ENCODE measurements at places on chromosomes 6 and 20. TPM values are rescaled to one million over a fixed set of nuclear protein-coding genes. Genes with fewer than 3 reads are reported as not detected.

DNA sequence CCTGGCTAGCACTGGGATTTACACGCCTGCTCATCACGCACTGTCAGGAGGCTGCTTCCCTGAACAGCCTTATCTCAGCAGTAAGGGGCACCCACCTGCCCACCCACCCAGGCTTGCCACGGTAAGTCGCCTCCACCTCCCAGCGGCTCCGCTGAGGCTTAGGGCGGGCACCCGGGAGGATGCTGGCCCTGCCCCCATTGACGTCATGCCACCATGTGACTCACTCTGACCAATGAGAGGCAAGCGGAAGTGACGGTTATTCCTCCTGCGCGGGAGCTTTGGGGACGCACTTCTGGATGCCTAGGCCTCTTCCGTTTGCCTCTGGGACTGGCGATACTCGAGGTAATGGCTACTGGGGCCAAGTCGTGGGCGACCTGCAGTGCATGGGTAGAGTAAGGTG is 256.8 kb downstream of the QKI start:
- no peaks in the 10 kb centered on the region for H3K36me3 ChIP-seq
- H3K27ac ChIP-seq = no peak overlapping the region
- H3K27me3 ChIP-seq = peaks cover 2% of the 10 kb centered on the region
- H3K4me1 ChIP-seq = no peaks in the 10 kb centered on the region

DNA sequence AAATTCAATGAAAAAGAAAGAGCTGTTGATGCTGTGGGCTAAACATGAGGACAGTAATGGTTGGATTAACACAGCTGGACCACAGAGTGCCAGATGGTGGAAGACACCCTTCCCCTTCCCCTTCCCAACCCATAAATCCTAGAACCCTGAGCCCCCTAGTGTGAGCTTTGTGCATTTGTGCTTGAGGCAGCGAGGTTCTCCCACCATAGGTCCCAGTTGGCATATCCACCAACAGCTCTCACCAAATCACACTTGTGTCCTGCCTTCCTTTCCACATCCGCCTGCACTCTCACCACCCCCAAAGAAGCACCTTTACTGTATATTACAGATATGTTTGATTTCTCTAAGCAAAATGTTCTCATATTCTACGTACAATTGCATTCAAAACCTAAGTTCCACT is 32.8 kb upstream of the HBS1L start:
- DNase-seq = no peak
- H3K27ac ChIP-seq = no peak overlapping the region
- H3K27me3 ChIP-seq = peaks cover 5% of the 10 kb centered on the region

DNA sequence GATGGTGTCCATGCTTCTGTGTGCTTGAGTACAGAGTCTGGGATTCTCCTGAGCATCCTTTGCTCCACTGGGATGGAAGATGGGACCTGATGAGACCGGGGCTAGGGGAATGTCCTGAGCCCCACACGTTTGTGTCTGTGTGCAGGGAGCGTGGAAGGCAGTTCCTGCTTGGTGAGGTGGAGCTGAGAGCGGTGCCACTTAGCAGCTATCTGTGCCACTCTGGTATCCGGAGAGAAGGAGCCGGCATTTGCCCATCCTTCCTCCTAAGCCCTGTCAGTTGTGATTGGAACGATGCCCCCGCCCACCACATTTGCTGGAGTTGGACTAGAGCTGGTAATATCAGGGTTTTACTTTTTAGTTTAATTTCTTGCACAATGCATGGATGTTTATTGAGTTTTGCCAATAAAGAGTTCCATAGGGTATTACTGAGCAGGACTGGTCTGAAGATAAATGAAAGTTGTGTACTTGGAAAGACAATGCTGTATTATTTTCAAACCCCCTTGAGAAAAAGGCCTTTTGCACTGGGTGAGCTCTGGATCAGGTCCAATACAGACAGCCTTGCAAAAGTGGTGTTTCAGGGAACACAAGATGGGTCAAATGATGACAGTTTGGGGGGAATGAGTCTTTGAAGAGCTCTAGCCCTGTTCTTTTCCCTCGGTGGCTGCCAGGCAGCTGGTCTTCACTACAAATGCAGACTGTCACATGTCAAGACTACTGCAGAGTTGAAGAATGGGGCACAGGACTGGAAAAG is 130.8 kb downstream of the SYCP2 start:
- DNase-seq = no peak
- no peak overlapping the region for H3K4me3 ChIP-seq
- no peak overlapping the region for H3K27ac ChIP-seq
- H3K36me3 ChIP-seq = no peaks in the 10 kb centered on the region
- no peaks in the 10 kb centered on the region for H3K4me1 ChIP-seq

DNA sequence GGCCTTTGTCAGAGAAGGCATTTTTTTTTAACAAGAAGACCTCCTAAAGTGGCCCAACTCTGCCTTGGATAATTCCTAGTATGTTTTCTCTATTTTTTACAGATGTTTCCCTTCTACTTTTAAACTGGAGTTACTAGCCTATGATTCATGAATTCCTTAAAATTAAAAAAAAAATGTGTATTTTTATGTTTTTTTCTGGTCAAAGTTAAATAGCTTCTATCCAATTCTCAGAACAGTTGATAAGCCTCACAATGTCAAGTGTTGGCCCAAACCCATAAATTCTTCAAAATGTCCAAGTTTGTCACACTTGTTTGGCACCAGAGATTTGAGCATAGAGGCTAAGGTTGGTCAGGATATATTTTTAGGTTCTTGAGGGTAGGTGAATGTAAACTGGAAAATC is 64.0 kb downstream of the JAG1 start:
- H3K27ac ChIP-seq = peak overlapping the region; percentile 76
- H3K36me3 ChIP-seq = no peaks in the 10 kb centered on the region
- H3K4me3 ChIP-seq = peak overlapping the region; percentile 49
- peaks cover 28% of the 10 kb centered on the region for H3K4me1 ChIP-seq

HDGFL1 gene
- not detected for total RNA-seq

MYH7B gene
- total RNA-seq = not detected

Data from HFFc6 (cell line).